Posterior cingulate gyrus (tissue), 11 donors: ENCODE measurements at places on chromosomes 13 and 19.
A peak's percentile ranks its signal among the peaks of the same experiment; 100 is the strongest.

- DNase-seq: no peak
Observed at GRCh38 chr19:11551603-11552235, 7.3 kb downstream of the ELOF1 start.

GRCh38 chr13:98998831-98999638 lies 21.2 kb upstream of the DOCK9 start:
- DNase-seq: no peak

DNA sequence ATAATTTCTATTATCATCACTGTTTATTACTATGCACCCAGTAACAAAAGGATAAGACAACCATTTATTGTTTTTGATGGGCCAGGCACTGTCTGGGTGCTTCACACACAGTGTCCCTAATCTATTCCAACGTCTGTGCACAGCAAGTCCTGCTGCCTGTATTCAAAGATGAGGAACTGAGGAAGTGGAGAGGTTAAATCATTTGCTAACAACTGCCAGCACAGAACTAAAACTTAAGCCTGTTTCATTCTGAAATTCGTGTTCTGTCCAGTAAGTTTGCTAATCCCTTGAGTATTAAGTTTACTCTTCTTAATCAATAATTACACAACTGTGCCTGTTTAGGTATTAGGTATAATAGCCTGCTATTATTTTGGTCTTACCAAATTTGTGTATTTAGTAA lies 41.9 kb downstream of the TEX26 start:
- DNase-seq: no peak

- no peak for DNase-seq
Observed at GRCh38 chr13:45219938-45220375, 19.1 kb upstream of the KCTD4 start.

GRCh38 chr19:49148784-49149651 lies 6.2 kb downstream of the HRC start:
- DNase-seq: peak; percentile 99
